ENCODE measurements at places on chromosomes 3 and 15.

- no peak for DNase-seq
These were observed 19.1 kb upstream of the VILL start for GRCh38 chr3:37971467-37971866.

GRCh38 chr15:60265057-60265456 lies 132.7 kb downstream of the ANXA2 start:
- DNase-seq, result no peak

- DNase-seq, result no peak
These were observed 15.6 kb downstream of the FRMD4B start for GRCh38 chr3:69370156-69370883.

DNA sequence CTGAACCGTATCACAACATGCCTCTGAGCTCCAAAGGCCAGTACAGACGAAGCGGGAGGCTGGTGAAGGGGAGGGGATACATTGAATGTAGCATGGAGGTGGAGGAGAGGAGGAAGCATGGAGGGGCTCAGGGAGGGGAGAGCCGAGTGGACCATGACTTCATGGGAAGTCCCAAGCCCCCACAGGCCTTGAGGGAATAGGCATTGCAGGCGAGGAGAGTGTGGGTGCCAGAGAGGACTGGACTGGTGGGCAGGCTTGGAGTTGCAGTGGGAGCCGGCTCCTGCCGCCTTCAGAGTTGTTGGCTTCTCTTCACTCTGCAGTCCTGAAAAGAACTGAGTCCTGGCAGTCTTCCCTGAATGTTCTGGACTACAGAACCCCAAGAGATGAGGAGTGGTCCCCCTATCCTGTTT lies 3.3 kb upstream of the RNU6-1 start:
- DNase-seq, result no peak

DNA sequence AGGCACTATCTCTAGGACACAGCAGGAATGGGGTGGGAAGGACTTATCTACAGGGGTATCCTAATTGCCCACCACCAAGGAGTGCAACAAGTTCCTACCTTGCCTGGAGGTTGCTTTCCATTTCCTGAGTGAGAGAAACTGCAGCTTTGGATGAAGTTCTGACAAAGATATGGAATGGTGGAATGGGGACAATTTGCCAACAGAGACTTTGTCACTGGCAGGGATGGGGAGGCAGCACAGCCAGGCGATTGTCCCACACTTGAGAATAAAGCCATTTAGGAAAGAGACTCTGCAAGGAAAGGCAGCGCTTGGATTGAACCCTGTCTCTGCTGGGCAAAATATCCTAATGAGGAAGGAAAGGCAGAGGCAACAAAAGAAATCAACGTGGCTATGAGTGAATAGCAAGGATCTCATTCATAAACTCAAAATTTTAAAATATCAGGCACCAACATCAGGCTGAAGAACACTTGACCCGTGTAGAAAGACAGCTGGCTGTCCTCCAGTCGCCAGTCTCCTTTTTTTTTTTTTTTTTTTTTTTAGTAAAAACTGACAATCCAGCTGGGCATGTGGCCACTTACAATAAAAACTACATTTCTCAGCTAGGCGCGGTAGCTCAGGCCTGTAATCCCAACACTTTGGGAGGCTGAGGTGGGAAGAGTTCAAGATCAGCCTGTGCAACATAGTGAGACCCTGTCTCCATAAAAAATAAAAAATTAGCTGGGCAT lies 31.6 kb upstream of the PDE8A start:
- DNase-seq, result no peak

DNA sequence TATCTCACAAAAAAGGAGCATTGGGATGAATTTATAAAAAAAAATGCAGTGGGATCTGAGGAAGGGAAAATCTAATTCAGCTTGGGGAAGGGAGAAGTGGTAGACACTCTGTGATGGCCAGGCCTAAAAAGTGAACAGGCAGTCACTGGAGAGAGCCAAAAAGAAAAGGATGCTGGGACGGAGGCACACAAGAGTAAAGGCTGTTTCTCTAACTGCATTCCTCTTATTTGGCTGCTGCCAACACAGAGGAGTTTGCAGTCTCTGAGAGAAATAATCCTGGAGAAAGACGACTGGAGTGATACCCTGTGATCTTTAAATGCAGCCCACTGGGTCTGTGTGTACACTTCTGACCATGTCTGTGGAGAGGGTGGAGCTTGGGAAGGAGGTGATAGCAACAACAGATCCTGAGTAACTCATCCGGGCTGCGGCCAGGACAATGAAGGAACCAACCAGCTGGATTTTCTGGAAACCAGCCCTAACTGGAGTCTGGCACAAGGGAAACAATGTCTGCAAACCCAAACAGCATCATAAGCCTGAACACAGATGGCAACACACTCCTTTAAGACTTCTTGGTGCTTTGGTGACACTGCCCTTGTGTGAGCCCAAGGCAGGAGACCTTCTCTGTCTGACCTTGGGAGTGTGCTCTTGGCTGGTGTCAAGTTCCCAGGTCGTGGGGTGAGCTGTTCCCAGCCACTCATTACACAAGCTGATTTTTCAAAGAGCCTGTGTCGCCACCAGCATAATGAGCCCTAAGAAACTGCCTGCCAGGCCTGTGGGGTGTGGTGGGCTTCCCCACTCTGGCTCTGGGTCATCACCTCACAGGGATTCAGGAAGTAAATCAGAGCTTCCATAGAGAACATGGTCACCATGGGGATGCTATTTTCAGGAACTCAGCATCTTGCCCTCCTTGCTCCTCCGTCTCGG lies 8.0 kb downstream of the FYCO1 start:
- DNase-seq, result no peak

Measured in stimulated activated CD8-positive, alpha-beta memory T cell treated with anti-CD3 and anti-CD28 coated beads, Interleukin-15, amount 100 ng/mL, for 48 hours (primary cell).